ENCODE measurements at places on chromosomes 1 and 21. TPM values are rescaled to one million over a fixed set of nuclear protein-coding genes. Genes with fewer than 3 reads are reported as not detected.

The UBL4B gene
- total RNA-seq = not detected

The NPPB gene
- total RNA-seq = not detected

The ZNF695 gene
- total RNA-seq = 0.82 TPM

DNA sequence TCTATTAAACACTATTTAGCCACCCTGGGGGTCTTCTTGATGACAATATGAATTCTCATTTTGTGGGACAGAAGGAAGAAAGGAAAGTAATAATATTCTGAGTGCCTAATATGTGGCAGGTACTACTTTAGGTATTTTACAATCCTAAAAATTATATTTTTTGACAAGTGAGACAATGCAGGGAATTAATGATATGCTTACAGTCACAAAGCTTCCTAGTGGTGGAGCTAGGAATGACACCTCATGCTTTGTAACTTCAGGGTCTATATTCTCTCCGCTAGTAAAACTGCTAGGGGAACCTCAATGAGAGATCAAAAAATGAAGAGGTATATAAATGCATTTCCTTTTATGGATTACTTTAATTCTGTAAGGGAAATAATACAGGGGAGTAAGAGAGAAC is 44.3 kb downstream of the TPR start:
- DNase-seq = no peak

- no peak for DNase-seq
These were observed 46.4 kb downstream of the RGS21 start for GRCh38 chr1:192363177-192363576.

GRCh38 chr1:22171951-22172715 is 29.2 kb upstream of the WNT4 start:
- no peak for DNase-seq

GRCh38 chr1:36377791-36378492 is 7.8 kb downstream of the STK40 start:
- DNase-seq = no peak

All from fibroblast of the aortic adventitia (primary cell).